SJSA1 (cell line): ENCODE measurements at places on chromosomes 6 and 20. TPM values are rescaled to one million over a fixed set of nuclear protein-coding genes. Genes with fewer than 3 reads are reported as not detected.

Gene PBOV1
- not detected in 2 replicates for total RNA-seq

Gene RAET1E
- total RNA-seq: 0.28 TPM in 1 of 2 replicates, not detected in the other

Gene TOMM6
- total RNA-seq: 147 and 192 TPM in 2 replicates

Gene RFX6
- total RNA-seq: not detected in 2 replicates

Gene BHLHE23
- not detected in 2 replicates for total RNA-seq

Gene TMC2
- total RNA-seq: not detected in 2 replicates

Gene BPIFB2
- not detected in 2 replicates for total RNA-seq

Gene ZBTB46
- total RNA-seq: 2.4 and 3.8 TPM in 2 replicates

Gene OPRL1
- 0.09 and 0.16 TPM in 2 replicates for total RNA-seq

Gene SH3BGRL2
- total RNA-seq: 4.7 and 6.8 TPM in 2 replicates

Gene E2F1
- 62.1 and 63.9 TPM in 2 replicates for total RNA-seq

Gene CPNE5
- 0.08 TPM in 1 of 2 replicates, not detected in the other for total RNA-seq

Gene PTK6
- not detected in 2 replicates for total RNA-seq

Gene ZNF831
- total RNA-seq: not detected in 2 replicates

Gene LY6G6C
- total RNA-seq: not detected in 2 replicates

Gene TCEA2
- 120 and 139 TPM in 2 replicates for total RNA-seq

Gene FNDC1
- total RNA-seq: 4.9 and 5.7 TPM in 2 replicates

Gene MATN4
- total RNA-seq: 0.50 TPM in 1 of 2 replicates, not detected in the other

Gene SAMD3
- total RNA-seq: 0.29 TPM in 1 of 2 replicates, not detected in the other

Gene DEFB112
- not detected in 2 replicates for total RNA-seq

Gene GSTA4
- 25.8 and 46.8 TPM in 2 replicates for total RNA-seq

Gene EPHA7
- not detected in 2 replicates for total RNA-seq
